ENCODE measurements at places on chromosomes 13 and 19.

DNA sequence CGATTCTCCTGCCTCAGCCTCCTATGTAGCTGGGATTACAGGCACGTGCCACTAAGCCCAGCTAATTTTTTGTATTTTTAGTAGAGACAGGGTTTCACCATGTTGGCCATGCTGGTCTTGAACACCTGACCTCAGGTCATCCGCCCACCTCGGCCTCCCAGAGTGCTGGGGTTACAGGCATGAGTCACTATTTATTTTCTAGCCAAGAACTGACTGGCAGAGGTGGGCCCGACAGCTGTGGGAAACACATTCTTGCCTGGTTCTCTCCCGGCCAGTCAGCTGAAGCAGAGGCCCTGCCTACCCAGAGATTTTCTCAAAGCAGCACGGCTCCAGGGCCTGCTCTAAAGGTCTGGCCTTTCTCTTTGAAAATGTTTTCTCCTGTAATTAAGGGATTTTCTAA lies 108.0 kb downstream of the KCTD15 start:
- DNase-seq: peak; percentile 45

DNA sequence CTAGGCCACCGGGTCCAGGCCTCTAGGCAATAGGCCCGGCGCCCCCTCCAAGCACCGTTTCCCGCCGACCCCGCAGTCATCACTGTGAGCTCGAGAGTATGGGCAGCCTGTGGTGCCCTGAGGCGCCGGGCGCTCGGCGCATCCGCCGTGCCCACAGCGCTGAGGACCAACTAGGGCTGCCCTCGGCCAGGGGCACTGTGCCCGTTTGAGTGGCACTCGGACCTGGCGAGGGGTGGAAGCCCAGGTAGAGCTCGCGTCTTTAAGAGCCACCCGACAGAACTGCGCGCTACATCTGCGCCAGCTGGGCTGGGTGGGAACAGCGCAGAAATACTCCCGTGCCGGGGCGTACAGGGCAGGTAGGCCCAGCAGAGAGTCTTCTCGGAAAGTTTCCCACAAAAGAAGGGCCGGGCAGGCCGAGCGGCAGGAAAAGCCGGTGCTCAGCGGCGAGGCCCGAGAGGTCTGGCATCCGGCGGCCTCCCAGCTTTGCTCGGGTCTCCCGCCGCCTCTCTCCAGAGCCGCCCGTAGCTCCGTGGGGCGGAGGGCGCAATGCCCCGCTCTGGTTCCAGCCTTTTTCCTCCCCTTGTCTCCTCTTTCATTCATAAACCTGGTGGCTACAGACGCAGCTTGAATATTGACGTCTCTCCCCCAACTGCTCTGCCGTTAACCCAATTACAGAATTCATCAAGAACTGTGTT lies 5.4 kb upstream of the SOX1 start:
- no peak for DNase-seq

DNA sequence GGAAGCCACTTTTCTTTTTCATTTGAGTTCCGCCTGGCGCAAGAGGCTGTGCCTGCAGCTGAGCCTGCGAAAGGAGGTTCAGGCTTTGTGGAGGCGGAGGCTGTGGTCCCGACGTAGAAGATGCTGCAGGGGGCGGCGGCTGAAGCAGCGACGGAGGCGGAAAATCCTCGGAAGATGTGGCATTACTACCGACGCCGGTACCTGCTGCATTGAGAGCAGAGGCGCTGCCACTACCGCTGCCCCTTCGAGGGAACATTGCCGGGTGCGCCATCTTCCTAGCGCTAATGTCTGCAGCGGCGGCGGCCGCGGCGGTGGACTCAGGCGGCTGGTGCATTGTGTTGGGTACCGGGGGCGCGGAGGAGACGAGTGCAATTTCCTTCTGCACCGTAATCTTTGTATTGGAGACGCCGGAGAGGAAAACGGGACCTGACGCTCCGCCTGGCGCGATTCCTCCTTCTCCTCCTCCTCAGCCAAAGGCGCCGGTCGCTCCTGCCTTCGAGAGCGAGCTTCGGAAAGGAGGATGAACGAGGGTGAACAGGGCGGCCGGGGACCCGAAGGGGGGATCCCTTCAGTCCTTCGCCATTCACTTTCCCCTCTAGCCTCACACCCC lies at the start of gene TSC22D1:
TSS of gene TSC22D1 (minus strand) at position 590 of the 610 bp plus-strand sequence. CDS start at position 334, 256 bp downstream.
- no peak for DNase-seq

DNA sequence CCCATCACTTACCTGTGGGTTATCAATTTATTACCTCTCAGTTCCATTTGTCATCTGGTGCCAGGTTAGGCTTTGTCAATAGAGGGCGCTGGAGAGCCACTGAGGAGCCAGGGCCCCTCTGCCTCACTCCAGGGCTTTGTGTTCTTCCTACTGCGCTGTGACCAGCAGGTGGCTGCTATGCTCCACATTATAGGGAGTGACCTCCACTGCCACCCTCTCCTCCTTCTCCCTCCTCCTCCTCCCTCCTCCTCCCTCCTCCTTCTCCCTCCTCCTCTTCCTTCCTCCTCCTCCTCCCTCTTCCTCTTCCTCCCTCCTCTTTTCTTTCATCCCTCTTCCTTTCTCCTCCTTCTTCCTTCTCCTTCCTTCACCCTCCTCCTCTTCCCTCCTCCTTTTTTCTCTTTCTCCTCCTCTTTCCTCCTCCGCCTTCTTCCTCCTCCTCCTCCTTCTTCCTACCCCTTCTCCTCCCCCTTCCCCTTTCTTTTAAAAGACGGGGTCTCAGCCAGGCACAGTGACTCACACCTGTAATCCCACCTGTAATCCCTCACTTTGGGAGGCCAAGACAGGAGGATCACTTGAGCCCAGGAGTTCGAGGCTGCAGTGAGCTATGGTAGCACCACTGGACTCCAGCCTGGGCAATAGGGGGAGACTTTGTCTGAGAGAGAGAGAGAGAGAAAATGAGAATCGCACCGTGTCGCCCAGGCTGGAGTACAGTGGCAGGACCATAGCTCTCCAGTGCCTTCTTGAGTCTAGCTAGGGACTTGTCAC lies 10.3 kb upstream of the ZBTB32 start:
- peak; percentile 42 for DNase-seq

DNA sequence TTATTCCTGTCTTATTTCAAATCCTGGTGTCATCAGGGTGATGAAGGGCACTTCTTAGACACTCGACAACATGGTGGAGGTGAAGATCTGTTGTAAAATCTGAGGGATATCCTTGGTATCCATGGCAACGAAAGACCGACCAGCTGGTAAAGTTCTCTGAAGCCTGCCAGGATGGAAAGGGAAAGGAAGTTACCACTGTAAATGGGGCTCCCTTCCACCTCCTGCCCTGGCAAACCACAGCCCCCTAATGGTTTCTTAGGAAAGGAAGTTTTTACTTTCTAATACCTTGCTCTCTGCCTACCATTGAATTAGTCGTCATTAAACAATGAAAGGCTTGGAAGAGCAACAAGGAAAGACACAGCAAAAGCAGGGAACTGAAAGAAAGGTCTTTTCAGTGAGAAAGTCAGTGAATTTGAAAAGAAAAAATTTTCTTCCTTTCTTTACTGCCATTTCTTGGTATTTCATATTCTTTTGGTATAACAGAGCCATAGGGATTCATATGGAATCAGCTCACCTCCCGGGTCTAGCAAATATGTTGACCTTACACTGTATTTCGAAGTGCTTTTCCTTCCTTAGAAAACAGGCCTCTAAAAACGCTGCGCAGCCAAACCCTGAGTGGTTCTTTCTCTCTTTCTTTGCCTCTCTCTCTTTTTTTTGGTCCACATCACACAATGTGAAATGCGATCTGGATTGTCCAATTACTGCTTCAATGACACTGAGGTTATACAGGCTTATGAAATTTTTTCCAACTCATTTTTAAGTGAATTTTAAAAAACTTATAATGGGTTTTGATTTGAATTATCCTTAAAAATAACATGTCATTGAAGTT lies 111.0 kb downstream of the RGCC start:
- DNase-seq: no peak

- no peak for DNase-seq
These were observed 270.5 kb downstream of the DIAPH3 start for GRCh38 chr13:59893266-59893665.

DNA sequence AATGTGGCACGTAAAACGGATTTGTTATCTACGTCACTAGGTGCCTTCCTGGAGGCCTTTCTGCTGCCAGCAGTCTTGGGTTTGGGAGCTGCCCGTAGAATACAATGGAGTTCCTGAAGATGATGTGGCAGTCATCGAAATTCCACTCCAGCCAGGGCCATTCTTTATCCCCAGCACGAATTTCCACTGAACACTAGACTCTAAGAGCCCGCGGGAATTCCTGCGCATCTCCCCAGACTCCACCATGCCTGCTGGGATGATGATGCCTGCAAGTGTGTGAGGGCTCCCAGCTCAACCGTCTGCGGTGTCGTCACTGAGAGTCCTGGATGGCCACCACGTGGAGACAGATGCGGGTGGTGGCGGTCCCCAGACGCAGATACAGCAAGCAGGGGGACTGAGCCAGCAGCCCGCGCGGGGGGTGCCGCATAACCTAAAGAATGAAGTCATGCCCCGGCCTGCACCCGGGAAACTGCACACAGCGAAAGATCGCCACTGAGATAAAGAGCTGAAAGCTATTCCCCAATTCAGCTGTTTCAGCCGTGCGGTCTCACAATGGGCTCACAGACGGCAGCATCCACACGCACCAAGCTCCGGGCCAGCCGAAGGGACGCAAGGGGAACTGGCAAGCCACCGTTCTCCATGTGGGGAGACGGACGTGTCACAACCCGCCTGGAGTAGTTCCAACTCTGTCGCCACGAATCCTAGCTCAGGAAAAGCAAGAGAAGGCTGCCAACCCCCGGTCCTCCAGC lies 41.1 kb downstream of the COL4A1 start:
- peak; percentile 74 for DNase-seq

GRCh38 chr19:47842941-47843340 lies 16.1 kb upstream of the TPRX2 start:
- no peak for DNase-seq

DNA sequence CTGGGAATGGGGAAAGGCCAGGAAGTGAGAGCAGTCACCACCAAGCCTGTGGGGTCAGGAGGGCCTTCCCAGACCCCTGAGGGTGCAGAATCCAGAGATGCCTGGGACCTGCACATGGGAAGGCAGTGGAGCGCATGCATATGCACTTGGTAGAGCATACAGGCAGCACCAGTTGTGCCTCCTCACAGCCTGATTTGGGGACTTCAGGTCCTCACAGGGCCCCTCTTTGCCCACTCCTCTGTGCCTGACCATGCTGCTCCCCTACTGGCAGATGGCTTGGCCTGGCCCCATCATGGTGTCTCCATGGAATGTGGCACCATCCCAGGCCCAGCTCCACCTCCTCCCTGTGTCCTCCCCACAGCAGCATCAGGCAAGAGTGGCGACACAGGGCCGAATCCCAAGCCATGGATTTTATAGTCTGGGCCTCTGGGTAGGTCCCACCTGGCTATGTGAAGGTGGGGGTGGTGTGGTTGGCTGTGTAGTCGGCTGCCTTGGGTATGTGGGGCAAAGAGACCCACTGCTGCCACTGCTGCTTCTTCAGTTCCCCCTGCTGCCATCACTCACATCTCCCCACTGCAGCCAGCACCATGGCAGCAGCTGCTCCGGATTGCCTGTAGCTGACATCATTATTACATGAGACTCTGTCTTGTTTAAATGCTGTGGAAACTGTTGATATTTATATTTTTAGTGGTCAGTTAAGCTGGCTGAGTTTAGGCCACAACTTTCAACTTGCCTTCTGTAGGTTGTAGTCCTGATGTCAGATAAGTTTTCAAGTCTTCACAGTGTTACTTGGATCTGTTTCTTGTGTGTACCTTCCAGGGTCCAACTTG lies 247.0 kb downstream of the GPC6 start:
- DNase-seq: no peak

DNA sequence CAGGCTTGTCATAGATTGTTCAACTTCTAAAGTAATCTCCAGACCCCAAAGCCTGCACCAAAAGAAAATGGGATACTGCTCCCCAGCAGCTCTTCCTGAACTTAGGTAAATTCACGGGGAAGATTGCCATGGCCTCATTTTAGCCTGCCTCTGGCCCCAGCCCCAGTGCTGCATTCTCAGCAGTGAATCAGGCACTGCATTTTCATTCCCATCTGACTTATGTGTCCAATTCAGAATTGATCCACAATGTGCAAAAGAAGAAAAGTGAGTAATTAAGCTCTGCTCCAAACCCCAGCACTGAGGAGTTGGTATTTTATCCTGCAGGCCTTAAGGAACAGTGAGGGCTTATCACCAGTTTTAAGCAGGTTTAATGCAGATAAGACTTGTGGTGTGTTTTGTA lies 176.4 kb downstream of the KCTD12 start:
- DNase-seq: no peak

DNA sequence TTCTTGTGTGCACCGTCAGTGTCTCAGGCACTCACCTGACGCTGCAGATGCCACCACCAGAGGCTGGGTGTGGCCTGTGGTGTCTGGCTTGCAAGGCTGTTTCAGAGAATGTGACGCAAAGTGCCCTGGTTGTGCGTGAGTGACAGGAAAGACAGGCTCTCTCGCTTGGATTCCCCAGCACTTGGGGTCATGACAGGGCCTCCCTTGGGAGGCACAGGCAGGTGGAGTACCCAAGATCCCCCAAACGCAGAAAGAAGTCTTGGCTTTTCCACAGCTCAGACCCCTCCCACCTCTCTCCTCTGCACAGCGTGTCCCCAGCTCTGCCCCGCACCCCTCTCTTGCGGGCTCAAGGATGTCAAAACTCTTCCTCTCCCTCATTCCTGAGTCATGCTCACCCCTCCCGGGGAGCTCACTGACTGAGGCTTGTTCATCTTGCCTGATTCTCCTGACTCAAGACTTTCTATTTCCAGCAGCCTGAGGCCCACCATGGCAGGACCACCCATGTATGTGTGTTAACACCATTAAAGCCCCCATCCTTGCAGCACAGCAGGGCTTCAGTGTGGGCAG lies 21.0 kb downstream of the DHX34 start:
- DNase-seq: no peak

DNA sequence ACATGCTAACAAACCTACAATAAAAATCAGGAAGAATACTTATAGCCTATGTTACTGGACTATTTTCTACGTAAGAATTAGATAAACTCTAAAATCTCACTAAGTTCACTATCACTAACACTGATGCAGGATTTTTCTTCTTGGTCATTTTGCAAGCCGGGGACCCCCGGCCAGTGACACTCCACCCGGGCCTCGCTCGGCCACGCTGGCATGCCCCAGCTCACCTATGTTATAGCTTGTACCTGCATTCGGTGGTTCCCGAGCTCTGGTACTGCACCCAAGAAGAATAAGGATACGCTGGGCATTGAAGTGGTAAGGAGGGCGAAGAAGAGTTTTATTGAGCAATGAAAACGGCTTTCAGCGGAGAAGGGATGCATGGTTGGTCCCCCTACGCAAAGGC lies 245.3 kb upstream of the NBEA start:
- DNase-seq: no peak

- DNase-seq: no peak
These were observed 61.2 kb downstream of the RAB20 start for GRCh38 chr13:110500341-110500740.

GRCh38 chr19:19460258-19460731 lies 54.8 kb downstream of the GATAD2A start:
- DNase-seq: no peak

Data from glomerular endothelial cell (primary cell).